Spinal cord (tissue), 10 donors: ENCODE measurements at places on chromosomes 2 and 18. TPM values are rescaled to one million over a fixed set of nuclear protein-coding genes. Genes with fewer than 3 reads are reported as not detected.

DNA sequence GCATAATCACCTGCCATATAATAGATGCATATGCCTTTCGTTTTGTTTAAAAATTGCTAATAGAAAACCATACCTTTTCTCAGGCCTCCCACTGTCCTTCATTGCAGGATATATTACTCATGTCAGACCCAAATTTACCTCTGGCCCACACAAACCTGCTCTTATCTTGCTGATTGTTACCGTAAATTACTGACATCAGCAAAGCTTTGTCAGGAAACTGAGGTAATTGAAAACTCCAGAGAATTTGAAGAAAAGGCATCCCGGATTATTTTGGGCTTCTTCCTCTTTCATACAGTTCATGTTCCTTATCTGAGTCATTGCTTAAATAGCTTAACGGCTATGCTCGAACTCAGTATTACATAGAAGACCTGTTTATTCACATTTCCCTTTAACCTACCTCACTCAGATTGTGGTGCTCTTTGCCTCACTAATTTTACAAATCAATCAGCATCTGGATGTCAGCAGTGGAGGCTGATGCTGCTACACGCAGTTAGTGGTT, 145.7 kb downstream of the ZEB2 start:
- DNase-seq: no peak

- no peak for DNase-seq
These were observed 303.6 kb downstream of the SOX11 start for GRCh38 chr2:5995832-5996231.

DNA sequence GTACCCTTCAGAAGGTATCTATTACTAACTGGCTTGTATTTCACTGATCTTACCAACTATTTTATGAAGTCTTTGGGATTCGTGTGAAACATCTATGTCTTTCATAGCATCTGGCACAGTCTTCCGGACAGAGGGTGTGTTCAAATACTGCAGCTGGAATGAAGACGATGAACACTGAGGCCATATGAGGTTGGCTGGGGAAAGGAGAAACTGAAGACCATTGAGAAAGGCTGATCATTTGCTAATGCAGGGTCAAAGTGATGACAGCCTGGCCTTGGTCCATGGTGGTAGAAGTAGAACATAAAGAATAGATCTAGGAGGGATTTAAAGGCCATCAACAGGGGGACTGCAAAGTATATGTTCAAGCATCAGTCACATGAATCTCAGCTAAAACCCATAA, 132.7 kb downstream of the CCBE1 start:
- DNase-seq: no peak

Gene PLCD4
- total RNA-seq: 8.3 TPM

Gene MCFD2
- total RNA-seq: 82.8 TPM

Gene FAM161A
- 9.7 TPM for total RNA-seq

- peak; percentile 20 for DNase-seq
These were observed 532 bp downstream of the MYOM1 start for GRCh38 chr18:3219241-3219630.

Gene ANKZF1
- total RNA-seq: 29.2 TPM

- no peak for DNase-seq
These were observed 36.1 kb downstream of the INSIG2 start for GRCh38 chr2:118124288-118124891.

DNA sequence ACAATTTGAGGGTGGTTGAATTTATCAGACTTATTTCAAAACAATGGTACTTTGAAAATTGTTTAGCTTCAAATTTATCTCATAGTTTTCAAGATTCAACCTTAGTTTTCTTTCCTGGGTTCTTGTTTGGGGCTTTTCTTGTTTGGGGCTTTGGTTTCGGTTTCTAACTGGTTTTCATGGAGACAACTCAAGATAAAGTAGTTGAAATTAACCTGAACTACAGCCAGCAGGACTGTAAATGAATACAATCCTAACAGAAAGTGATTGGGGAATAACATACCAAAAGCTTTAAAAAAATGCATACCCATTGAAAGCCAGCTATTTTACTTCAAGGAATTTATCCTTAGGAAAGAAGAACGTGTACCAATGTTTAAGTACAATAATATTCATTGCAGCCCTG, 133.5 kb upstream of the SLC14A2 start:
- no peak for DNase-seq

DNA sequence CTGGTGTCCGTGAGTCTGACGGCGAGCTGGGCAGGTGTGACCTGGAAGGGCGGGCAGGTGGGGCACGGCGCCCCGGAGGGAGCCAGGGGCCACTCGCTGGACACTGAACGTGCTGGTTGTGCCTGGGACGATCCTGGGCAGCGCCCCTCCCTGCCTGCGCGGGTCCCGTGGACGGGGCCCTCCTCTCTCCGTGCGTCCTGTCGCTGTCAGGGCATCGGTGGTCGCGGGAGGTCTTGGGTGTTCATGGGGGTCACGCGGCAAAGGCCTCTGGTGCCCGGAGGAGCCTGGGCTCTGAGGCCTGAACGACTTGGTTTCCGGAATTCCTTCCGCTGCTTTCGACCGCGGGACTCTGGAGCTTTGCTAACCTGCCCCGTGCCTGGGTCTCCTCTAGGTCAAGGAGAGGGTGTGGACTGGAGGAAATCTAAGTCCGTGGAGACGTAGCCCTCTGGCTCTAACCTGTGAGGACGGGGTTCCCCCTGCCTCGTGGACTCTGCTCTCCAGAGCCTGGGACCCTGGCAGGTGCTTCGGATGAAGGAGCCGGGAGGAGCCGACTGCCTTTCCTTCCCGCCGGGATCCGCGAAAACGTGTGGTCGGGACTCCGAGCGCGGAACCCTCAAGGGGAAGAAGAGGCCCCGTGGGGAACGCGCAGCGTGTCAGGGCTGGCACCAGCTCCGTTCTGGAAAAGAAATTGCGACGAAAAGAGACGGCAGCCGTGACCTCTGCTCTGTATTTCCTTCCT, 14.7 kb downstream of the SOX11 start:
- DNase-seq: no peak
